Prostate gland (tissue), 2 donors: ENCODE measurements at places on chromosomes 3 and 15.

DNA sequence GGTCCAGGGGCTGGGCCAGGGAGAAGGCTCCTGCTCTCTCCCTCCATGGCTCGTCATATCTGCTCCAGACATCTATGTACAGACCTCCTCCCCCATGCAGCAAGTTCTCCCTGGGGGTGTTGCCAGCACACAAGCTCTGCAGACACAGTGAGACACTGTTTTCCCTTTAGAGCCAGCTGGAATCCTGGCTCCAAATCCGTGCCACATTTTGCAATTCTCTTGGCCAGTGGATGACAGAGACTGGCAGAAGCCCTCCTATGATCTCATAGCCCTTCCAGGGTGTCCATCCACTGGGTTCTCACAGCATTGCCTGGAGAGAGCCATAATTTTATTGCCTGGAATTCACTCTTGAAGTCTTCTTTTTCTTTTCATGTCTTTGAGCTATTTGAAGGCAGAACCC, 203.9 kb downstream of the TLE3 start:
- no peak for DNase-seq

- DNase-seq: no peak
These were observed 86.7 kb downstream of the VGLL4 start for GRCh38 chr3:11556851-11557644.

GRCh38 chr3:98014268-98014585, 20.9 kb downstream of the GABRR3 start:
- no peak for DNase-seq

- DNase-seq: no peak
These were observed 1.9 kb upstream of the DPH6 start for GRCh38 chr15:35547775-35548364.

DNA sequence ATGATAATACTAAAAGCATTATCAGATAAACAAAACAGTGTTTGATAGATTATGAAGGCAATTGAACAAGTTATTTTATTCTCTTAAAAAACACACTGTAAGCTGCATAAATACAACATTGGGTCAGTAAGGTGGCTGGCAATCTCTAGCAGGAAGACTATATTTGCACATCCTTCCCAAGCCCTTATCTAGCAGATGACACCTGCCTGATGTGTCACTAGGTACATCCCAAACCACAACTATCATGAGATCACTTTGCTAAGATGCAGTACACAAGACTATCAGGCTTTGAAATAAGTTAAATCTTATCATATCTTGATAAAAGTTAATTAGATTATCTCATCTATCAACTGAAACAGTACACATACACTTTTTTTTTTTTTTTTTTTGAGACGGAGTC, 417.4 kb downstream of the MECOM start:
- no peak for DNase-seq

DNA sequence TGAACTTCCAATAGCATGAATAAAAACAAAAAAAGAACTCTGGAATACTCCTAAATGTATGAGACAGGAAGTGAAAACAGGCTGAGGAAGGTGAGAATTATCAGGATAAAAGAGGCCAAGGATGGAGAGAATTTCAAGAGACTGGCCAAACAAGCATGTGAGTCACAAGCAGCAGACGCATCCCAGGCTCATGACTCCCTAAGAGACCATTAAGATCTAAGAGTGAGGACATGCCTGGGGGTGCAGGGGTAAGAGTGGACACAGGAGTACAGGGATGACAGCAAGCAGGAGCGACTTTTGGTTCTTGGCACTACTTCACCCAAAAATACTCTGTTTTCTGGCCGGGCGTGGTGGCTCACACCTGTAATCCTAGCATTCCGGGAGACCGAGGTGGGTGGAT, 7.1 kb downstream of the SCAMP2 start:
- DNase-seq: no peak

DNA sequence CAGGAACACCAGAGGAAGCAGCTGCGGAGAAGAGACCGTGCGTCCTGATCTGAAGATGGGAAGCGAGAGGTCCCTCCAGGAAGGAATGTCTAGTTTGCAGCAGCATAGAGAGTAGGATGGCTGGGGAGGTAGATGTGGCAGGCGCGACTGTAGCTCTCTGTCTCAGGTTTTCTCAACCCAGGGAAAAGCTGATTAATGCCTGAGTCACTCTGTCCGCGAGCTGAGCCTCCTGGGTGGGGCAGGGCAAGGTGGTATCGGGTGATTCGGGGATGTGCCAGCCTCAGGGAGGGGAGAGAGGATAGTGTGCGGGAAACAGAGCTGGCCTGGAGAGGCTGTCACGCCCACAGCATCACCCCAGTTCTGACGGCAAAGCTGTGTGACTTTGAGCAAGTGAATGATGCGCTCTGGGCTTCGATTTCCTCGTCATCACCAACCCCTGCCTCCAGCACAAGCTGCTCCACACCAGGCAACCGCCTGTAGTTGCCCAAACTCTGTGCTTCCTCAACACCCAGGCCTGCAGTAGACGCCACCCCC, 28.4 kb downstream of the CPN2 start:
- DNase-seq: no peak

DNA sequence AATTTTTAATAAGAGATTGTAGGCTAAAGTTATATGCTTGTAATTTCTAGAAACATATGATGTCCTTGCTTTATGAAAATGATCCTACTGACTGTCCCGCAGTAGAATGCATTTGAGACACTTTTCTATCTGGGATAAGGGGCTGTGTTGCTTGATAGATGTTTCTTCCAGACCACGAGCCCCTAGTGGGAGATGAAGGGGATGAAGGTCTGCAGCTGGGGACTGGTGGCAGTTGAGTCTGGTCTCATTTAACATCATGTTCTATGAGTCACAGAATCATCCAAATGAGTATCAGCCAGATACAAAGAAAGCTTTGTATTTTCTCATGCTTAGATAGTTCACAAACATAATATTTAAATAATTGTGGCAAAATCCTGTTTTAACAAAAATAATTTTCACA, 84.3 kb upstream of the PRTG start:
- DNase-seq: no peak

DNA sequence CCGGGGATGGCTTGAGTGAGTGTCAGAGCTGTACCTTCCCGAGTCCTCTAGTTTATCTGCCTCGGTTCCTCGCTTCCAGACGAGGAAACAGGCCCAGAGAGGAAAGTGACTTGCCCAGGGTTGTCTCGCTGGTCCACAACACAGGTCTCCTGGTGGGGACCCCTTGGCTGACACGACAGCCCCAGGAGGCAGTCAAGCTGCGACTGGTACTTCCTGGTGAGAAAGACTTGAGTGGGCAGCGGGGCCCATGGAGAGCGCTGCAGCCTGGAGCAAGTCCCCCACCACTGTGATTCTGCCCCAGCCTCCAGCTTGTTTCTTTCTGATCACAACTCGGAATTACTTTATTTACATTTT, 600 bp upstream of the CHRNA5 start:
- DNase-seq: no peak

DNA sequence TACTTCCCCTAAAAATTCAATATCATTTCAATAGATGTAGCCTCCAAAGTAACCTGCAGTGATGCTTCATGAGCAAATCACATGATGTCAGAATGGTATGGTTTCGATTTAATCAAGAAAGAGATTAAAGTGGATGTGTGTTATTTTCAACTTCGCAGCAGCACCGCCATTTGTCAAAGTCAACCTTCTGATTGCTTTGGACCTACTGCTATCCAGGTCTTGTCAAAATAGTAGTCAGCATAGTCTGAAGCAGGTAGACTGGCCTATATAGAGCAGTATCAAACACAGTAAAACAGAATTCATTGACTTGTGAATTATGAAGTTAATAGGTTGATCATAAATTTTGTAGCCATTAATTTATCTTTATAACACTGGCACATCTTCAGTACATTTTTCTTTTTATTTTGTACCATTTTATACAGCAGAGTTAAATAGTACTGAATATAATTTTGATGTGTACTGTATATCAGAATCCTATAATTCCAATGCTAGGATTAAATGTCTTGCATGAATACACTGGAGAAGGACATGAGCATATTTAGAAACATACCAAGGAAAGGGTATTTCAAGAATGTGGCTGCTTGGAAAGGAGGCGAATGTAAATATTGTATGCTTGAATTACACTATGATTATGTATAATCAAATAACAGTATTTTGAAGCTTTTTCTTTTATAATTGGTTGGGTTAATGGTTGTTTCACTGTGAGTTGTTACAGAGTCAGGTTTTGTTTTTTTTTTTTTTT, 79.6 kb downstream of the CDIN1 start:
- no peak for DNase-seq

DNA sequence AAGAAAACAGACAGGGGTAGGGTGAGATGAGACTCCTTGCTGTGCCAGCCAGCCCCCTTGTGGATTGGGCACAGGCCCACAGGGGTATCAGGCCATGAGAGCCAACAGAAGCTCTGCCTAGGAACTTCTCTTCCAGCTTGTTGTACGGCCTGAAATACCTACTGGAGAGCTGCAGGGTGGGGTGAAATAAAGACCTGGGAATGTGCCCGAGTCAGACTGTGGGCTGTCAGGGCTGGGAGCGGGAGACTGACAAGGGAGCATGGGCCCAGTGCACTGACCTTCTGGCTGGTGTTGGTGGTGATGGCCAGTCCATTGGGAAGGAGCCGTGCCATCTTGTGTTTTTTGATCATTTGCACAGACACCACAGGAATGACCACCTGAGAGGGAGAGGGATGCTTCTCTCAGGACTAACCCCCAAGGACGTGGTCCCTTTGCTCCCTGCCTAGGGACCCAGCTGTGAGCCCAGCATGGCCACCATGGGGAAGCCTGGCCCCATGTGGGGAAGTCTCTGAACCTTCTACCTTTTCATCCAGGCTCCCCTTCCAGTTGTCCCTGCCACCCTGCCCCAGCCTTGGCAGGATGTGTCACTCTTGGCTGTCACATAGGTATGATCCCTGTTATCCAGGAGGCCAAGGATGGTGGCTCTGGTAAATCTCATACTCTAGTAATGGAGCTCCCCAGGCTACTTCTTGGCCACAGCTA, 30.7 kb downstream of the GRAMD2A start:
- no peak for DNase-seq

GRCh38 chr3:55690726-55691125, 203.6 kb upstream of the WNT5A start:
- no peak for DNase-seq

DNA sequence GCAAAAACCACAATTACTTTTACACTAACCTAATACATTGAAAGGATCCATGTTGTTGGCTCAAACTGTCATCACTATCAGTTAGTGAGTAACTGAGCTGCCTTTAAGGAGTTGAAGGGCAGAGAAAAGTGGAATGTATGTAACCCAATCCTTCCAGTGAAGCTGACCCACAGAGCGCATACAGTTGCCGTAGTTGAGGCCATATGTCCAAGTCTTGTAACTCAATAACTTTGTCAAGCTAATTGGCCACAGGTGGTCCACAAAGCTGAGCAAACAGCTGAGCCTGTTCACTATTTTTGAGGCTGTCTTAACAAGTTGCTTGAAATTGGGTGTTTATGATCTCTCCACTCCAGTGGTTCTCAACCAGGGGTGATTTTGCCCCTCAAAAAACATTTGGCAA, 169.0 kb upstream of the SLC24A5 start:
- DNase-seq: no peak

GRCh38 chr15:75346796-75347221, at the start of gene NEIL1:
TSS of gene NEIL1 (plus strand) at chr15:75347039. CDS start at chr15:75348906, 1,867 bp downstream.
- DNase-seq: no peak

GRCh38 chr15:85488997-85489396, 108.6 kb downstream of the AKAP13 start:
- no peak for DNase-seq

- no peak for DNase-seq
These were observed 135.3 kb upstream of the TPM1 start for GRCh38 chr15:62907275-62907674.

GRCh38 chr15:59131456-59131855, 26.5 kb downstream of the CCNB2 start:
- DNase-seq: no peak

GRCh38 chr3:53709256-53709655, 137.0 kb downstream of the CHDH start:
- no peak for DNase-seq

DNA sequence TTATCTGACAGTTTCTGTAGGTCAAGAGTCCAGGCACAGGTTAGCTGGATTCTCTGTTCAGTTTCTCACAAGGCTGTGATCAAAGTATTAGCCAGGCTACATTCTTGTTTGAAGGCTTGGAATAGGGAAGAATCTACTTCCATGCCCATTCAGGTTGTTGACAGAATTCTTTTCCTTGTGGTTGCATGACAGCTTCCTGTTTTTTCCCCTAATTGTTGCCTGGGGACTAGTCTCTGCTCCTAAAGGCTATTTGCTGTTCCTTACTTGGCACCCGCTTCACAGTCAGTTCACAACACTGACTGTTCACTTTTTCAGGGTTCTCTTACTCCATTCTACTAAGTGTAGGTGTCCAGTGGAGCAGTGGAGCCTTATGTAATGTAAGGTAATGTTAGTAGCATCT, 115.4 kb upstream of the GBE1 start:
- DNase-seq: no peak

DNA sequence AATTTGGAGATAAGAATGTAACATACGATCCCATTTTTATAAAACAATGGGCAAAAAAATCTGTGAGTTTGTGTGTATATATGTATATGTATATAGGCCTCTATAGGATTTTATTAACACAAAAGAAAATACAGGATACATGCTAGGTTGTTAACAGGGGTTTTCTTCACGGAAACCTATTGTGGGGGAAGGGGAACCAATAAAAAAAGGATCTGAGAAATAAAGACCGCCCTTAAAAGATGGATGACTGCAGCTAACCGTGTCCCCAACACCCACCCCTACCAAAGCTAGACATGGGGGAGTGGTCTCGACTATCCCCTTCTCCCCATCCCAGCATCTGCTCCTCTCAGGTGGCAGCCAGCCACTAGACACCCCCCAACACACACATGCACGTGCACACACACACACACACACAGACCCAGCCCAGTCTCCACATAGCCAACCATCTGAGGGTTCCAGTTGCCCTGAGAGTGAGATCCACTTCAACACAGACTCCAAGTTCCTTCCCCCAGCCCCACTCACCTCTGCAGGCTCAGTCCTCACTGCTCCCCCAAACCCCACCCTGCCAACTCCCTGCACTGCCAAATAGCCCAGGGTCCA, 132.9 kb downstream of the TPRA1 start:
- DNase-seq: no peak

DNA sequence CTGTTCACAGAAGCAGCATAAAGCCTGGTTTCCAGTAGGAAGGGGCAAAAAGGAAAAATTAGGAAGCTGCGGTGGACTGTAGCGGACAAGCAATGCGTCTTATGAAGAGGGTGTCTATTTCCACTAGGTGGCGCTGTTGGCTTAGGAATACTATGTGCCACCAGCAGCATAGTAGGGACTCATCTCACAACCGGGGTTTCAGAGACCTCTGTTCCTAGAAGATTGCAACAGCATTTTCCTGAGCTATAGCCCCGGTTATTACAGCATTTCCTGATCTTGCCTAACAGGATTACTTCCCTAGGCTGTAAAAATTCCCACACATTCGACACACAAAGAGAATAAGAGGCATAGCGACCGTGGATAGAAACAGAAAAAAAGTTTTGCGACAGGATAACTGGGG, 683.0 kb downstream of the TBL1XR1 start:
- peak; percentile 17 for DNase-seq
